ENCODE measurements at places on chromosomes 6 and 20.

DNA sequence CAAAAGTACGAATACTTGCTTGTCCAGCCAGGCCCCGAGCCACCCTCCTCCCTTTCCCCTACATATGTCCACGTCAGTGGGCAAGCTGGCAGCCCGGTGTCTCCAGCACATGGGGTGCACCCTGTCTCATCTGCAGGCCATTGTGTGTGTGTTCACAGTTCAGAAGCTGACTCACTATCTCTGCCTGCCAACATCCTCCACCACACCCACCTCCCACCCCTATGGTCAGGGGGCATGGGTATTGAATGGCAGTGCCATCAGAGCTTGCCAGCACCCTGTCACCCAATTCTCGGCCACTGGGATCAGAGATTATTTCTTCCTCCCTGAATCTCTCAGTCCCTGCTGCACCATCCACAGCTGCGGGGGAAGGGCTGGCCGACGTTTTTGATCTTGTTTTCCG is 195.7 kb downstream of the FARS2 start:
- DNase-seq = no peak

DNA sequence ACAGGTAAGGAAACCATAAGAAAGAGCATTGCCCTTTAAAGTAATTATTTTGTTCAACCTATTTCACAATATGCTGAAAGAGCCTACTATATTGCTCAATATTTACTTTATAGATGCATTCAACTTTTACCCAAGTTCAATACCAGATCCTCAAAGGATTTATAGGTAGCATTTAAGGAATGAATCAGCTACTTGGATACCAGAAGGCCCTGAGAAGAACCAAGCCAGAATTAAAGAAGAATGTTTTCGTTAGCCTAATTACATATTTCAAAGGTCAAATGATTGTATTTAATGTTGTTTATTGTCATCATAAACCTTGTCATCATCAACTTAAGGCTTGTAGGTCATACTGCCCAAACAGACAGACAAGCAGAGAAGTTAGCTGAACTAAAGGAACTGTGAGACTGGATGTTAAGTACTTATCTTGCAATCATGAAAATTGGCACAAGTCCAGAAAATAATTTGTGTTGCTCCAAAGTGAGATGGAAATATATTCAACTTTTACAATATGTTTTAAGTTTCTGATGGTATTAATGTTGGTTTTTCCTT is 636.7 kb downstream of the RFPL4B start:
- DNase-seq = no peak

DNA sequence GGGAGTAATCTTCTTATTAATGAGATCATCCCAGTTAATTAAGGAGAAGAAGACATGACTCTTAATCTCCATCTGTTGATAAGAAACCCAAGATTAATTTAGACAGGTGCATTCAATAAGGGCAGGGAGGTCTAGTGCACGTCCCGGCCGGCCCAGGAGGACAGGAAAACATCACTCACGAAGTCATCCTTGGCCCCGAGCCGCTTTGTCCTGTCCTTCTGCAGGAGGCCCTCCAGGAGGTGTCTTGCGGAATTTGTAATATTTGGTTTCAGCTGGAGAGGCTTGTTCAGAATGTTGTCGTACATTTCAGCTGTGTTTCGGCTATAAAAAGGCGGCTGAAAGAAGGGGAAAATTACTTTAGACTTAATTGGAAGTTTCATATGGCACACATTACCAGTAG is 118.4 kb upstream of the SLC2A12 start:
- DNase-seq = no peak

- no peak for DNase-seq
Observed at GRCh38 chr6:85401186-85402021, 48.5 kb upstream of the NT5E start.

DNA sequence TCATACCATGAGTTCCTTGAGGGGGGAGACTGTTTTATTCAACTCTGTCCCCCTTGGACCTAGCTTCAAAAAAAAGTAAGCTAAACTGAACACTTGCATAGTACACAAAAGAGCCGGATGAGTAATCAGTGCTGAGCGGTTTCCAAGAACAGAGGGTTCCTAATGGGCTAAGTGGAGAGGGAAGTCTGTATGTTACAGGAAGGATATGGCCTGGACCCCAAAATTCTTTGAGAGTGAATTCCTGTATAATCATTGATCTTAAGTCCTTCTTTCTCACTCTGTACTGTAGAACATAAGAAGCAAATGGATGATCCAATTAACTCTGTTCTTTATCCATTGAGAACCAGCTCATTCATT is 324.7 kb upstream of the CNR1 start:
- DNase-seq = no peak

DNA sequence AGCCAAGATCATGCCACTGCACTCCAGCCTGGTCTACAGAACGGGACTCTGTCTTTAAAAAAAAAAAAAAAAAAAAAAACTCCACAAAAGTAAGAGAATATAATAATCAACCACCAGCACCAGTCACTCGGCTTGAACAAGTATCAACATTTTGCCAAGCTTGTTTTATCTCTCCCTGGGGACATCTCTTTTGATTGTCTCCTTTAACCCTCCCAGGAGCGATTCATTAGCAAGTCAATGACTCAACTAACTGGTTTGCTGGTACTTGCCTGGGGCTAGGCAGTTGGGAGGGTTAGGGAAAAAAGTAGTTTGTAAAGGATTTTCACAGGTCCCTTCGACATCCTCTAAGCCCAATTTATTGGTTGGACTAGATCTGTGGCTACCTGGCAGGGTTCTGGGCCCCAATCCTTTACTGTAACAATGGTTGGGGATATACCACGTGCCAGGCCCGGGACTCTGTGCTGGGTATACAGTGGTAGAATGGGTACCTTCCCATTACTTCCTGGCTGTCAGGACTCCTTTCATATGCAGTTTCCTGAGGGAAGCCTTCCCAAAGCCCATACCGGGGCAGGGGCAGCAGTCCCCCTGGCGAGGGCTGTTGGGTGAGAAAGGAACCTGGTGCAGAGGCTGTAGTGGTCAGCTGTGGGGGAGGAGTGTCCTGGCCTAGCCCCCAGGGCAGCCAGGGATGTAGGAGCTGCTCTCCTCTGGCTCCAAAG is 12.2 kb downstream of the TGIF2 start:
- no peak for DNase-seq

DNA sequence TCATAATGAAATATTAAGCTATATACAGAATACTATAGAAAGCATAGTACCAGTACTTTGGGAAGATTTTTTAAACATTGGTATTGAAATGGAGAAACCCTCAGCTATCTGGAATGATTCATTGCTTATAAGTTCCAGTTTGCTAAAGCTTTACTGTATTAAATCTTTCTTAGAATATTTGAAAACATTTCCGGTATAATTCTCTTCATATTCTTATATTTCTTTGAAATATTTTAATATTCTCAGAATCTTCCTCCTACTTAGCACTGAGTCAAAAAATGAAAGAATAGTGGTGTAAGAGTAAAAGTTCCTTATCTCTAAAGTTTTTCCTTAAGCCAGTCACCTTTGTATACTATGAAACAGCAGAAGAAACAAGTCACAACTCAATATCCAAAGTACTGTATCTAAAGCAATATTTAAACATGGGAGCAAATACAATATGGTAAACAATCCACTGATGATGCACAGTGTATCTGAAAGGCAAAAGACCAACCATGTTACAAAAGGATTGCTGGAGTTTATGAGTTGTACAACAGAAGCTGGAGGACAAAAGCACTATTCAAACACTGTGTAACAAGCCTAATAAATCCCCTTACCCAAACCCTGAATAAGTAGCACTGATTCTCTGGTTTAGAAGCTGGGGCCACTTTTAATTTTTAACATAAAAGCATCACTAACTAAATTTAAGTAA is 102.1 kb downstream of the PRDM1 start:
- DNase-seq = no peak

Measured in fibroblast of skin of left quadriceps (primary cell).